Colonic mucosa (tissue), 4 donors: ENCODE measurements at places on chromosomes 7 and 10. TPM values are rescaled to one million over a fixed set of nuclear protein-coding genes. Genes with fewer than 3 reads are reported as not detected.
A peak's percentile ranks its signal among the peaks of the same experiment; 100 is the strongest.

The MINPP1 gene
- 19.7 TPM for total RNA-seq

The TUBGCP2 gene
- total RNA-seq = 64.7 TPM

- DNase-seq = no peak
Observed at GRCh38 chr7:103989785-103990767, 618 bp upstream of the RELN start.

DNA sequence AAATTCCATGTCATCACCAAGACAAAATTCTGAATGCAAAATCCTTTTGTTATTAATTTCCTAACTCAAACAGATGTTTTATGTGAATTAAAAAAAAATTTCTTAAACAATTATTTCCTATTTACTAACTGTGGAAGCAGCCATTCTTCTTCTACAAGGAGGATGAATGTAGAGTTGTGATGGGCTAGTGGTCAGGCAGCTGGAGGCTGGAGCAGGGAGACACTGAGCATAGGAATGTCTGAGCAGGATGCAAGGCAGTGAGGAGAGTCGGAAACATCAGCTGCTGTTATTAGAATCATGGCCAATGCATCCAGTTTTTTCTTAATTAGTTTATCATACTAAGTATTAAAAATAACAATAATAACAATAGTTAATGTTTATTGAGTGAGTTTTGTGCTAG, 102.5 kb upstream of the LRRTM3 start:
- no peak for DNase-seq

The CACNB2 gene
- 12.1 TPM for total RNA-seq

DNA sequence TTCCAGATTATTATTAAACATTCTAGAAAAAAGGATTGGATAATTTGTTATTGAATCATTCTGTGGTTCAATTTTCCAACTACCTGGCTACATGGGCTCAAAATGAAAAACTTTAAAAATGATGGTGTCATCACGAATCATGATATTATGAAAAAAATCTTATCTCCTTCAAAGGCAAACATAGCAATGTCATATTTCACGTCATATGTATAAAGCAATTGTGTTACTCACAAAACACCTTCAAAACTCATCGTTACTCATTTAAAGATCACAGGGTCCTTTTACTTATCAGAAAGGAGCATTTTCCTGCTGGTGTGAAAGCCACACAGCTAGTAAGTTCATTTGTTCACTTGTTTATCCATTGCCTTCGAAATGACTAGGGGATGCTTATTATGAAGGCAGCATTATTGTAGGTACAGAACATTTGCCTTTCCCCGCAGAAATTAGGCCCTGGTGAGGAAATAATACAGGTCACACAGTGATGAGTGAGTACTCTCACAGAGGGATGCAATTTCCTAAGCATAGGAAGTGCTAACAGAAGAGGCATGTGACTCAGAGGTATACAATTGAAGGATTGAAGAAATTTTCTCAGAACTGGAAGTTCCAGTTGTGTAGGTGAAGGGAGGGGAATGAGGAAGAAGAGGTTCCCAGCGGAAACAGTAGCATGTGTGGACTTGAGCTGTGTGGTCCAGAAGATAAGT, 478.7 kb downstream of the INHBA start:
- no peak for DNase-seq

DNA sequence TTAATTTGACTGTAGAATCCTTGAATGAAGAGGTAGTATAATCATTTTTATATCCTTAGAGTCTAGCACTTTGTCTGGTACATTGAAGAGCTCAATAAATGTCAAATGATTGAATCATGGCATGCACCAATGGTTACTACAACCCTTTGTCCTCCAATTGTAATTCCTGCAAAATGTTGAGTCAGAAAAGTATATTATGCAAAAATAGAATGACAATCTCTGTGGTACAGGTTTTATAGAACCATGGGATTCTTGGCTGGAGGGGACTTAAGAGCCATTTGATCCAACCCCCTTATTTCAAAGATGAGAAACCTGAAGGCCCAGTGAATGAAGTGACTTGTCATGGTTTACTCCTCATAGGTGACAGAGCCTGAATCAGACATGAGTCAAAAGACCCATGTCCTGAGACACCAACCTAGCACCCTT, 30.9 kb upstream of the SMKR1 start:
- no peak for DNase-seq

The C10orf143 gene
- total RNA-seq = 3.1 TPM

GRCh38 chr7:2028733-2029132, 204.0 kb downstream of the MAD1L1 start:
- DNase-seq = no peak

DNA sequence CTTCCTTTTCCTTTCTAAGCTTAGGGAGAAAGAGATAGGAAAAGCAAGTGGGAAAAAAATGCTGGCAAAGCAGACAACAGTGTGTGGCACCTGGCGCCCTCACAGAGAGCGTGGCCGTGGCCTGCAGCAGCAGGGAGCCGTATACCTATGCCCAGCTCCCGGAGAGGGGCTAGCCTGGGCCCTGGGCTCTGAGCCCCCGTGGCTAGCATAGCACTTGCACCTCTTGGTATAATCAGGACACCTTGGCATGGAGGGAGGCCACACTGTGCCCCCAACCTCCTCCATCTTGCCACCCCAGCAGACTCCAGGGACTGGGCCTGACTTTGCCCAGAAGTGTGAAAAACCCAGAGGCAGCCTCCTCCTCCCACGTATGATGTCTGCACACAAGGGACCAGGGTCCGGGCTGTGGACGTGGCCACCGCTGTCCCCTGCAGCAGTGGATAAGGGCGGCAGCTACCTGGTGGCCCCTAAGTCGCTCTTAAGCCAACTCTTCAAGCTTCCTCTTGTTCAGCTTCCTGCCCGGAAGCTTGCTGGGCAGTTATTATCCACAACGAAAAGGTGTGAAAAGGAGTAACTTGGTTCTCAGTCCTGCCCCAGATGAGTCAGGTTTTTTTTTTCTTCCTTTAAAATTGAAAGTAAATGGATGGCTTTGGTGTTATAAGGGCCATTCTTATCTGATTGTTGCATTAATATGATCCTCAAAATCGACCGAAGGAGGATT, 249.1 kb upstream of the PITRM1 start:
- DNase-seq = no peak

DNA sequence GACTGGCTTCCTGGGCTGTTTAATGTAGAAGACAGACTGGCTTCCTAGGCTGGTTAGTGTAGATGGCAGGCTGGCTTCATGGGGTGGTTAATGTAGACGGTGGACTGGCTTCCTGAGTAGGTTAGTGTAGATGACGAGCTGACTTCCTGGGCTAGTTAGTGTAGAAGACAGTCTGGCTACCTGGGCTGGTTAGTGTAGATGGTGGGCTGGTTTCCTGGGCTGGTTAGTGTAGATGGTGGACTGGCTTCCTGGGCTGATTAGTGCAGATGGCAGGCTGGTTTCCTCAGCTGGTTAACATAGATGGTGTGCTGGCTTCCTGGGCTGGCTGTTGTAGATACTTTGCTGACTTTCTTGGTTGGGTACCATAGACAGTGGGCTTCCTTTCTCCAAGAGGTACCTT, 122.9 kb upstream of the PPP2R2D start:
- no peak for DNase-seq

The BICC1 gene
- total RNA-seq = 2.9 TPM

- DNase-seq = peak; percentile 74
Observed at GRCh38 chr7:149147072-149147751, at the start of gene ZNF398. ZNF398 (plus strand) TSS chr7:149147453; CDS start chr7:149147743, 290 bp downstream.

The BZW2 gene
- 56.1 TPM for total RNA-seq

GRCh38 chr10:26621889-26622711, 75.4 kb upstream of the PDSS1 start:
- DNase-seq = peak; percentile 47

GRCh38 chr7:17185690-17186070, 112.8 kb upstream of the AHR start:
- DNase-seq = no peak

- no peak for DNase-seq
Observed at GRCh38 chr7:117839507-117839906, 33.7 kb downstream of the CTTNBP2 start.

DNA sequence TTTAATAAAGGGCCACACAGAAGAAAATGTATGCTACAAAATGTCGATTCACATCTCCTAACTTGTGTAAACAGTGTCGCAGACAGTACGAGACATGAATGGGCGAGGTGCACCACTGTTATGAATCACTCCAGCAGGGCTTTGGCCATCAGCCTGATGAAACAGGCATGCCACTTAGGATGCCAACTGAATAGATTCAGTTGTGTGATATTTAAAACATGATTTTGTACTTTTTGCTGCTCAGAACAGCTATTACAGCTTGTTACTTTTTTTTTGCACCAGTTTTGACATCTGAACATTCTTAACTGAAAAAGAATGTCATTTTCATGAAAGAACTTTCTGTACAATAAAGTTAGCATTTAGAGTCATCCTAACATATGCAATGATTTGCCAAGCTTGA, 138.1 kb downstream of the VTI1A start:
- no peak for DNase-seq
